Heart right ventricle (tissue), 16 donors: ENCODE measurements at places on chromosomes 5 and 9. TPM values are rescaled to one million over a fixed set of nuclear protein-coding genes. Genes with fewer than 3 reads are reported as not detected.
A peak's percentile ranks its signal among the peaks of the same experiment; 100 is the strongest.

OR13C5 gene
- not detected for polyA plus RNA-seq

PCDHGA11 gene
- 7.2 TPM for polyA plus RNA-seq

MTMR12 gene
- 5.4 TPM for polyA plus RNA-seq

CENPP gene
- polyA plus RNA-seq: 1.4 TPM

SLC28A3 gene
- 0.01 TPM for polyA plus RNA-seq

DNA sequence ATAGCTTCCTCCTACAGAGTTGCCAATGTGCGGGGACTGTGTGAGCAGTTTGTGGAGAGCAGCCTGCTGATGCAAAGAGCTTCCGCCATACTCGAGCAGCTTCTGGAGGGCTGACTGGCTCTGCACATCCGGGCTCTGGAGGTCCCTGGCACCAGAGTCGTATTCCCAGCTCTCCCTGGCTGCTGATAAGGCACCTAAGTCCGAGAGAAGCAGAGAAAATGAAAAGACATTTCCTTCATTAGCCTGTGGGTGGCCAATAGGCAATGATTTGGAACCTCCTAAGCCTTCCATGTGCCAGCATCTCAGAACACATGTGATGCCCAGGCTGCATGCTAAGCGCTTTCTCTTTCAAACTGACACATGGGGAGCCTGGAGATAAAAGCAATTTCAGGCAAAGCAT, 94.3 kb downstream of the TSSK1B start:
- peak; percentile 17 for DNase-seq

DNA sequence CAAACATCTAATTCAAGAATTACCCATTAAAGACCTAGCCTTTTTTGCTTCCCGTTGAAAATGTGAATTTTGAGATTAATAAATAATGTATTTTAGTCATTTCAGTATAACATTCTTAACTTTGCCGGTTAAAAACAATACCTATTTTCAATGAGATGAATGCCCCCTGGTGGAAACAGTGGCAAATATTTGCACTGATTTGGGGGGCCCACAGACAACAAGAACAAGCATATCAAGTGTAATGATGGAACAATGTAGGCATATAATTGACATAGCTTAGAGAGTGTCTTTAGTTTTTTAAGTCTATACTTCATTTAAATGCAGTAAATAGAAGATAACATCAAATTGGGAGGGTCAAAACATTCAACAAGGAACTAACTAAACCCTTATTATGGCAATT, 111.9 kb downstream of the NTRK2 start:
- DNase-seq: no peak

DNA sequence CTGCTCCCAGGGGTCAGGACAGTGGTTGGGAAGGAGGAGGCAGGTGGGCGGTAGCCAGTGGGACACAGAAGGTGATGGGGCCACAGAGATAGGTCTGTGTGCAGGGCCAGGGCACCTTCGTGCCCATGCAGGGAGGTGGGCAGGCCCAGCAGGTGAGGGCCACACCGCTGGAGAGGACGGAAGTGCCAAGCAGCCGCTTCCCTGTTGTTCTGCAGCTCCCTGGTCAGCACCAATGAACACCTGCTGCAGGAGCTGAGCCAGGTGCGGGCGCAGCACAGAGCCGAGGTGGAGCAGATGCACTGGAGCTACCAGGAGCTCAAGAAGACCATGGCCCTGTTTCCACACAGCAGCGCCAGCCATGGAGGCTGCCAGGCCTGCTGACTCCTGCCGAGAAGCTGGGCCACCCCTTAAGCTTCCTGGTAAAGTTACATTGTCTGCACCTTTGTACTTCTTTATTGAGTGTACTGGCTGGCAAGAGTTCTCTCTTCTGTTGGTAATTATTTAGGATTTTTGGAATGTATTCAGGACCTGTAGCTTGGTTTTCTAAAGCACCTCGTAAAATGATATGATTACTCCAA, 40.3 kb downstream of the TPPP start:
- no peak for DNase-seq

DNA sequence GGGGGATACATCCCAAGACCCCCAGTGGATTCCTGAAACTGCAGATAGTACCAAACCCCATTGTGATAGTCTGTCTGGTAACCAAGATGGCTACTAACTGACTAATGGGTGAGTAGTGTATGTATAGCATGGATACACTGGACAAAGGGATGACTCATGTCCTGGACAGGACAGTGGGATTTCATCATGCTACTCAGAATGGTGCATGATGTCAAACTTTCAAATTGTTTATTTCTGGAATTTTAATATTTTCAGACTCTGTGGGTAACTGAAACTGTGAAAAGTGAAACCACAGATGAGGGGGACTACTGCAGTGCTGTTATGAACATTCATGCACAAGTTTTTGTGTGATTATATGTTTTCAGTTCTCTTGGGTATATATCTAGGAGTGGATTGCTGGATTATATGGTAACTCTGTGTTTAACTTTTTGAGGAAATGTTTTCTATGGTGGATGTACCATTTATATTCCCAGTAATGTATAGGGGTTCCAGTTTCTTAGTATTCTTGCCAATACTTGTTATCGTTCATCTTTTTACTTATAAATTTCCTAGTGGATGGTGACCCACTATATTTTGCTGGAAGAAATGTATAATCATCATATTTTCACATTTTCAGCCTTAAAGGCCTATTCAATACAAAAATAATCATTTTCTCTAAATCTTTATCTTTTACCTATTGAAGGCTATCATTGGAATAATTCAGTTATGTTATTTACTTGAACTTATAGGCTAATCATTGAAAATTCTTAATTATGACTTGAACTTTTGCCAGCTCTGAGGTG, 140.9 kb downstream of the NR3C1 start:
- DNase-seq: no peak

DNA sequence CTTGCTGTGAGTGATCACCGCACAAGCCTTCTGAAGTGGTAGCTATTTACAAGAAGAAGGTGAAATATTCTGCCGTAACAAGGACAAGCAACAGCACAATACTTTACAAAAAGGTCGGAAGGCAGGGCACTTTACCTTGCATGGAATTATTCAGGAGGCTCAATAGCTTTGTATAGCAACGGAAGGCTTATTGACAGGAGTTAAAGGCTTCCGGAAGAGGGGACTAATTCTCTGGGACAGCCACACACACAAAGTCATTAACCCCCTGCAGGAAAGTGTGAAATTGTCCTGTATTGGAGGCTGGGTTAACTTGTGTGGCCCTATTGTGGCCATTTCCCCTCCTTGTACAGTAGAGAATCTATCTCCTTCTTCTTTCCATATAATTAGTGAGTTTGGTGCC, 199.3 kb upstream of the SEMA6A start:
- DNase-seq: no peak

DNA sequence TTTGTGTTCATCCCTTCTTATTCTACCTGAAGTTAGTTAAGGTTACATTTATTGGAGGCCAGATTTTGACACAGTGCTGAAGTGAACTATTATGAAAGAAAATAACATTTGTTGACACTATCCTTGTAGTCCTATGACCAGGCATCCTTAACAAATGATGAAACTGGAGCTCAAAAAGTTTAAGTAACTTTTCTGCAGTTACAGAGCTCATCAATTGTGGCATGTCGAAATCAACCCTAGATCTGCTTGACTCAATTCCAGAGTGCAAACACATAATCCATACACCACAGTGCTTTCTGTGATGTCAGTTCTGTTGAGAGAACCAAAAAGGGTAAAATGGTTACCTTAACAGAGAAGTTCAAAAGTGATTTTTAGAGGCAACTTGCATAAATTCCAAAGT, 28.6 kb downstream of the KCNN2 start:
- no peak for DNase-seq

GRCh38 chr9:121645003-121645402, 6.4 kb upstream of the DAB2IP start:
- no peak for DNase-seq

DNA sequence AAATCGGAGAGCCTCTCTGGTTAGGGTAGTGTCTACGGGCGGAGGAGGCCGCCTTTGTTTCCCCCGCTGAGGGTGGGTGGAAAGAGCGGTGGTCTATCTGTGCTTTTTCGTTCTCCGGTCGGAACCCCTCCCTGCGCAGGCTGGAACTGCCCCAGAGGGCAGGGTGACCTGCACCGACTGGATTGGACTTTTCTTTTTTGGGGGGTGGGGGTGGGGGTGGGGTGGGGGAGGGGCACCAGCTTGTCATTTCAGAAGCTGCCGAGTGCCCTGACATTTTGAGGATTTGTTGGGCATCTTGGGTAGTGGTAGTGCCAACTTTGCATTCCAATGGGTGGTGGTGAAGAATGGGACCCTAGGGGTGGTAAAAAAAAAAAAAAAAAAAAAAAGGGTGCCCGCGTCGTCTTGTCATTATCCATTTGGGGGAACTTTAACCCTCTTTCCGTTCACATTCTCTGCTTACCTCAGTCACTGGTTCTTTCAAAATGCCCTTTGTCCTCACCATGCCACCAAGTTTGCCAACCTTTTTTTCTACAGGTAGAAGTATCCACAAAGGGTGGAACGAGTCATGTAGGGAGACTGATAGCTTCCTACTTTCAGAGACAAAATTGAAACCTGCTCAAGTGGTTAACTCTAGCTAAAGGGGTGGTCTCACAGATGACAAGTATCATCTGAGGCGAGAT, 1.3 kb downstream of the UBE2R2 start:
- DNase-seq: peak; percentile 61

DNA sequence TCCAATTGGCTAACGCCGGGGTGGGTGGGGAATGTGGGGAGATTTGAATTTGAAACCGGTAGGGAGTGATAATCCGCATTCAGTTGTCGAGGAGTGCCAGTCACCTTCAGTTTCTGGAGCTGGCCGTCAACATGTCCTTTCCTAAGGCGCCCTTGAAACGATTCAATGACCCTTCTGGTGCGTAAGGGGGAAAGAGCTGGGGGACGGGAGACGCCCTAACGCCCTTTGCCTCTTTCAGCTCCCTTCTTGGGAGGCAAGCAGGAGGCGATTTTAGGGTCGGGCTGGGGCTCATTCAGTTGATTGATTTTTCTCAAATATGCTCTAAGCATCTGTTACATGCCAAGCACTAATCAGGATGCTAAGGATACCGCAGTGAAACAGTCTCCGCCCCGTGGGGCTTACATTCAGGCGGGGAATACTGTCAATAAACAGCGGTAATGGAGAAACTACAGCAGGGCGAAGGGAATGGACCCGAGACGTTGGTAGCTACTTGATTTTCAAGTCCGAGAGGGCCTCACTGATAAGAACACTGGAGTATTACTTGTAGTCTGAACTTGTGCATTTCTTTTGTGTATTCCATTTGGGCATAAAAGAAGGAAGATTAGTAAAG, at the start of gene HMMR:
HMMR (plus strand) TSS at position 71 of the 610 bp plus-strand sequence; CDS start at position 132, 61 bp downstream.
- DNase-seq: no peak

DNA sequence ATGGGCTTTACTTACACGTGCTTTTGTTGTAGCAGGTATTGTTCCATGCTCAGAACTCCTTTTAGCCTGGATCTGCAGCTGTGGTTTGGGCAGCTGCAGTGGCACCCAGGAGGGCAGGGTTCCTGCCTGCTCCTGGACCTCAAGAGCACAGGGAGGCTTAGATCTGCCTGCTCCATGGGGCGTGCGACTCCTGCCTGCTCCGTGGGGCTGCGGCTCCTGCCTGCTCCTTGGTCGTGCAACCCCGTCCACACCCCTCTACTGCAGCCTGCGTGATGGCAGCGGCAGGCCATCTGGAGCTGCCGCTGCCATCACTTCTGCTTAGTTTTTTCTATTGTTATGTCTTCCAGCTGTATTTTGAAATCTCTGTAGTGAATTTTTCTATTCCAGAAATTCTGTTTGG, 11.7 kb upstream of the UGT3A2 start:
- DNase-seq: no peak
